ENCODE measurements at places on chromosomes 4 and X. TPM values are rescaled to one million over a fixed set of nuclear protein-coding genes. Genes with fewer than 3 reads are reported as not detected.

GRCh38 chr4:80732010-80732409, 298.5 kb upstream of the BMP3 start:
- no peaks in the 10 kb centered on the region for H3K27me3 ChIP-seq
- no peak for DNase-seq
- H3K27ac ChIP-seq = no peak overlapping the region
- no peaks in the 10 kb centered on the region for H3K36me3 ChIP-seq
- H3K4me1 ChIP-seq = no peaks in the 10 kb centered on the region
- no peak overlapping the region for H3K4me3 ChIP-seq

- no peaks in the 10 kb centered on the region for H3K27me3 ChIP-seq
- H3K27ac ChIP-seq = no peak overlapping the region
- H3K36me3 ChIP-seq = no peaks in the 10 kb centered on the region
- no peak for DNase-seq
- no peak overlapping the region for H3K4me3 ChIP-seq
- peaks cover 9% of the 10 kb centered on the region for H3K4me1 ChIP-seq
These were observed 3.2 kb upstream of the ASMTL start for GRCh38 chrX:1455948-1456280.

DNA sequence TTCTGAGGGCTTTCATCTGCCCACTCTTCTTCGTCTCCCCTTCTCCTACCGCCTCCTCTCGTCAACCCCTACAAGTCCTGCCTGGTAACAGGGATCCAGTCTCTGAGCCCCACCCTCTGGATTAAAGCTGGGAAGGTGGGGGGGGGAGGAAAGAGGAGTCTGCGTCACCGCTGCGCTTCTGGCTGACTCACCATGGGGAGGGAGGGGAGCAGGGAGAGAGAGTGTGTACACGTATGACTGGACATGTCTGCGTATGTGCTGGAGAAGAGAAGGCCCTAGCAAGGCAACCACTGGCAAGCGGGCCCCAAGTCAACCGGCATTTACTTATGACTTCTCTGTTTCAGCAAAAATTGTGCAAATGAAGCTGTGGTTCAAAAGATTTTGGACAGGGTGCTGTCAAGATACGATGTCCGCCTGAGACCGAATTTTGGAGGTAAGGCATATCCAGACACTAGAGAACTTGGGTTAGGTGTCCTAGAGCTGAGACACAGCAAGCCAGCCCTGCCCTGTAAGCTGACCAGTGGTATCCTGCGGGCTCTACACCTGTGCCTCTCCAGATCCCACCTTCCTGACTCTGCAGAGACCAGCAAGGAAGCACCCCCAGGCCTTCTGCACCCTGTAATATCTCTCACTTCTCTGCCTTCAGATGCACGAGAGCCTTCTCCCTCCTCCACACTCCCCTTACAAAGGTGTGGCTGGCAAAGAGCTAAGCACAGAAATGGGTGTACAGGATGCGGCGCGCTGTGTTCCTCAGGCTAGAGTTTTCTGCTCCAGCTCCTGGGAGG, 2.5 kb downstream of the GABRQ start:
- no peaks in the 10 kb centered on the region for H3K4me1 ChIP-seq
- no peak overlapping the region for H3K27ac ChIP-seq
- no peak overlapping the region for H3K4me3 ChIP-seq
- DNase-seq = no peak
- peaks cover 22% of the 10 kb centered on the region for H3K27me3 ChIP-seq

- H3K36me3 ChIP-seq = no peaks in the 10 kb centered on the region
- H3K4me1 ChIP-seq = no peaks in the 10 kb centered on the region
- H3K27ac ChIP-seq = no peak overlapping the region
- H3K27me3 ChIP-seq = no peaks in the 10 kb centered on the region
- DNase-seq = no peak
These were observed 215.1 kb upstream of the PITX2 start for GRCh38 chr4:110837896-110838450.

DNA sequence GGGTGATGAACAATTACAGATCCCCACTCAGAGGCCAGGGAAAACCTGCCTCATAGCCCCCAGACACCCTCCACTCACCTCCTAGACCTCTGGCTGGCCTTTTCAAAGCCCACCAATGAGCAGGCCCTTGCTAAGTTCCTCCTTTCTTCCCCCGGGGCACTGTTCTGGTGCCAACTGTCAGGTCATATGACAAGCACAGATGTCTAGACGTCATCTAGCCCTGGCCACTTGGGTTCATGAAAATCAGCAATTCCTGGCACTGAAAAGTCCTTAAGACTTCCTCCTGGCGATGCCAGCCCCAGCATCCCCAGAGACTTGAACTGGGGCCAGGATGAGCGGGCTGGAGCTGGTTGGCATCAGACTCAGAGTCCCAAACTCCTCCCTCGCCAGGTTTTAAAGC, 115.6 kb upstream of the NALF2 start:
- H3K27ac ChIP-seq = no peak overlapping the region
- no peaks in the 10 kb centered on the region for H3K4me1 ChIP-seq
- no peak overlapping the region for H3K4me3 ChIP-seq
- H3K27me3 ChIP-seq = no peaks in the 10 kb centered on the region
- H3K36me3 ChIP-seq = no peaks in the 10 kb centered on the region

DNA sequence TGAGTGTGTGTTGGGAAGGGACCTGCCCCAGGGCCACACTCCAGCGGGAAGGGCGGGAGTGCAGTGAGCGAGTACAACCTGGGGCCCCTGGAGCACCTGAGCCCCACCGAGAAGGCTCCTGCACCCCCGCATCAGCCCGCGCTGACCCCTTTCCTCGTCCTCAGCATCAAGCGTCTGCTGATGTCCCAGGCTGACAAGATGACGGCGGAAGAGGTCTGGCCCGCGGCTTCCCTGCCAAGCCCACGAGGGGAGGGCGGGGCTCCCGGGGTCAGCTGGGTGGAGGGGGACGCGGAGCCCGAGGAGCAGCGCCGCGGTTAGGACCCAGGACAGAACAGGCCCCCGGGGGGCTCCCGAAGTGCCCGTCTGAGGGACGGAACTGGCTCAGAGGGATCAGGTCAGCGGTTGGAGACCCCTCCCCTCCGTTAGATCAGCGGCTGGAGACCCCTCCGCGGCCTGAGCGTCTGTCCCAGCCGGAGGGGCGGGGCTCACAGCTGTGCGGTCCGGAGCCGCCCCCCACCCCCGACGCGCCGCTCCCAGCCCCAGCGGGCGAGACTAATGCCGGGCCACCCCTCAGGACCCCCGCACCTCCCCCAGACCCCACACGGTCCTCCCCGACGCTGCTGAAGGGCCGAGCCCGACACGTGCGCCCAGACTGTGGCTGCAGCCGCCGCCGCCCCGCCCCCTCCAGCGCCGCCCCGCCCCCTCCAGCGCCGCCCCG, 6.7 kb downstream of the MYL5 start:
- DNase-seq = peak; percentile 83
- H3K36me3 ChIP-seq = no peaks in the 10 kb centered on the region
- peak overlapping the region; percentile 48 for H3K4me3 ChIP-seq
- peak overlapping the region; percentile 45 for H3K27ac ChIP-seq
- H3K4me1 ChIP-seq = peaks cover 3% of the 10 kb centered on the region

- DNase-seq = no peak
- no peaks in the 10 kb centered on the region for H3K36me3 ChIP-seq
- peaks cover 17% of the 10 kb centered on the region for H3K4me1 ChIP-seq
- H3K27ac ChIP-seq = no peak overlapping the region
These were observed 17.7 kb downstream of the SEL1L3 start for GRCh38 chr4:25844961-25845712.

DNA sequence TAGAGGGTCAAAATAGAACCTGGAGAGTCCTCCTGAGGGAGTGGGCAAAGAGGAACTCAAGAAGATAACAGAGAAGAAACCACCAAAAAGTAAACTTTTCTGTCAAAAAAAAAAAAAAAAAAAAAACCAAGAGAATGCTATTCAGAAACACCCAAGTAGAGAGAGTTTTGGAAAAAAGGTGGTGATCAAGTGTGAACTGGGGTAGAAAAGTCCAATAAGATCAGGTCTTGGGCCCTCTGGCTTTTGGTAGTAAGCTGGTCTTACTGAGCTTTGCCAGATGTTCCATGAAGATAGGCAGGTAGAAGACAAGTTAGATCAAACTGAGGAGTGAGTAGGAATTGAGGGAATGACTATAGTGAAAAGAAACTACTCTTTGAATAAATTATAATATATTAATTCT, 167.5 kb downstream of the COL25A1 start:
- H3K36me3 ChIP-seq = no peaks in the 10 kb centered on the region
- no peak overlapping the region for H3K27ac ChIP-seq
- no peak for DNase-seq
- no peaks in the 10 kb centered on the region for H3K4me1 ChIP-seq

Gene HERC6
- total RNA-seq = 5.6 TPM

DNA sequence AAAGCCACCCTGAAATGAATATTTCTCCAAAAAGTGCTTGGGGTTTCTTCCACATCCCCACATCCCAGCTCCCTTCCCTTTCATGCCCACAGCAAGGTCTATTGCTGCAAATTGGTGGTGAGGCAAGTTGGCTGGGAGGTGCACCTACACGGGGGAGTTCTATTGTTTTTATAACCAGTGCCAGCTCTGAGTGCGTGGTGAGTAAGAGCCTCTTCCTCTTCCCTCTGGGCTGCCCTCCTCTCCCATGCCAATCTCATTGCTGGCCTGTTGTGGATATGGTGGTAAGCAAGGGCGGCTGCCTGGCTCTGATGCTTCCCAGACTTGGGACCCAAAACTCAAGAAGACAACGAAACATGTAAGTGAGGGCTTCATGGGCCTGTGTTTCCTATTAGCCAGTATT, 204.3 kb downstream of the SHROOM3 start:
- H3K27ac ChIP-seq = no peak overlapping the region
- H3K4me3 ChIP-seq = no peak overlapping the region
- H3K4me1 ChIP-seq = no peaks in the 10 kb centered on the region
- no peaks in the 10 kb centered on the region for H3K36me3 ChIP-seq
- H3K27me3 ChIP-seq = no peaks in the 10 kb centered on the region
- no peak for DNase-seq

Gene CLCN5
- 5.1 TPM for total RNA-seq

DNA sequence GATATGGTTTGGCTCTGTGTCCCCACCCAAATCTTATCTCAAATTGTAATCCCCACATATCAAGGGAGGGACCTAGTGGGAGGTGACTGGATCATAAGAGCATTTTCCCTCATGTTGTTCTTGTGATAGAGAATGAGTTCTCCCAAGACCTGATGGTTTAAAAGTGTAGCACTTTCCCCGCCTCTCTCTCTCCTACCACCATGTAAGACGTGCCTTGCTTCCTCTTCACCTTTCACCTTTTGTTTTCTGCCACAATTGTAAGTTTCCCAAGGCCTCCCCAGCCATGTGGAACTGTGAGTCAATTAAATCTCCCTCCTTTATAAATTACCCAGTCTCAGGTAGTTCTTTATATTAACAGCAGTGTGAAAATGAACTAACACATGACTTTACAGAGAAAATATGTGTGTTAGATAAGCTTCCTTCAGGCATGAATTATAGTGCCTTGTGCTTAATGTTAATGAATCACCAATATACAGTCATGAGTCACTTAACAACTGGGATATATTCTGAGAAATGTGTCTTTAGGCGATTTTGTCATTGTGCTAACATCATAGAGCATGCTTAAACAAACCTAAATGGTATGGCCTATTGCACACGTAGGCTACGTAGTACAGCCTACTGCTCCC, 37.9 kb downstream of the PDGFC start:
- H3K4me3 ChIP-seq = no peak overlapping the region
- no peaks in the 10 kb centered on the region for H3K36me3 ChIP-seq
- H3K27ac ChIP-seq = no peak overlapping the region
- H3K4me1 ChIP-seq = peaks cover 3% of the 10 kb centered on the region
- no peaks in the 10 kb centered on the region for H3K27me3 ChIP-seq
- no peak for DNase-seq

GRCh38 chr4:153036931-153037482, 100.9 kb downstream of the FHDC1 start:
- H3K4me1 ChIP-seq = no peaks in the 10 kb centered on the region
- no peak overlapping the region for H3K27ac ChIP-seq
- H3K4me3 ChIP-seq = no peak overlapping the region
- DNase-seq = no peak
- H3K27me3 ChIP-seq = no peaks in the 10 kb centered on the region
- H3K36me3 ChIP-seq = no peaks in the 10 kb centered on the region

DNA sequence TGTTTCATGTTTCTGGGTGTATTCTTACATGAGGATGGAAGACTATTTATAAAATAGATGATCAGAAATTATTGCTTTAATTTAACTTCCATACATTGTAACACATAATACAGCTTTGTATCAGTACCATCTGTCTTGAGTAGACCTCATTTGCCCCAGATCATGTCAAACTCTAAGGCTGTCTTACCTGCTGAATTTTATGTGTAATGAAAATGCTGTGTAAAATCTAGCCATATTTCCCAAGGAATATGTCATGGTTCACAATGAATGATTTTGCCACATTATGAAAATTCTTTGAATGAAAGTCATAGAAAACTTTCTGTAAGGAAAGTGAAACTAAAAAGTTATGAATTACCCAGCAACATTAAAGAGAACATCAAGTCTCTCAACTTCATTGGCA, 7.4 kb downstream of the BDH2 start:
- peaks cover 14% of the 10 kb centered on the region for H3K36me3 ChIP-seq
- no peaks in the 10 kb centered on the region for H3K27me3 ChIP-seq
- no peak for DNase-seq
- H3K27ac ChIP-seq = no peak overlapping the region
- H3K4me3 ChIP-seq = no peak overlapping the region
- no peaks in the 10 kb centered on the region for H3K4me1 ChIP-seq

GRCh38 chrX:118780911-118781310, 42.7 kb upstream of the ZCCHC12 start:
- no peak overlapping the region for H3K4me3 ChIP-seq
- H3K4me1 ChIP-seq = no peaks in the 10 kb centered on the region
- H3K36me3 ChIP-seq = no peaks in the 10 kb centered on the region
- no peaks in the 10 kb centered on the region for H3K27me3 ChIP-seq
- DNase-seq = no peak

Gene PABPC1L2B
- total RNA-seq = not detected

GRCh38 chrX:137945470-137945869, 379.5 kb downstream of the ZIC3 start:
- H3K27me3 ChIP-seq = no peaks in the 10 kb centered on the region
- DNase-seq = no peak
- no peak overlapping the region for H3K27ac ChIP-seq
- no peak overlapping the region for H3K4me3 ChIP-seq
- no peaks in the 10 kb centered on the region for H3K36me3 ChIP-seq

Gene SRPX2
- 16.4 TPM for total RNA-seq

Gene COL4A6
- total RNA-seq = 0.75 TPM

GRCh38 chrX:39891781-39892180, 206.0 kb downstream of the BCOR start:
- H3K27me3 ChIP-seq = no peaks in the 10 kb centered on the region
- H3K27ac ChIP-seq = no peak overlapping the region
- H3K4me3 ChIP-seq = no peak overlapping the region
- peaks cover 8% of the 10 kb centered on the region for H3K4me1 ChIP-seq
- no peak for DNase-seq

Measured in transverse colon (tissue), 4 donors.